Panc1 (cell line): ENCODE measurements at places on chromosomes 5 and 9. TPM values are rescaled to one million over a fixed set of nuclear protein-coding genes. Genes with fewer than 3 reads are reported as not detected.

The DDX4 gene
- total RNA-seq: not detected

The TAF11L9 gene
- total RNA-seq: not detected

The CCDC183 gene
- total RNA-seq: 0.62 TPM

The EQTN gene
- not detected for total RNA-seq

The ARHGEF39 gene
- total RNA-seq: 34.0 TPM

The AJM1 gene
- total RNA-seq: 7.2 TPM

The SLF1 gene
- 9.7 TPM for total RNA-seq

The TEX48 gene
- total RNA-seq: not detected

The C8G gene
- 2.9 TPM for total RNA-seq

GRCh38 chr9:112530751-112531205 is 44.2 kb downstream of the KIAA1958 start:
- H3K27me3 ChIP-seq: no peaks in the 10 kb centered on the region
- no peaks in the 10 kb centered on the region for H3K36me3 ChIP-seq
- DNase-seq: no peak
- no peak overlapping the region for H3K4me3 ChIP-seq
- H3K27ac ChIP-seq: no peak overlapping the region

GRCh38 chr5:91541696-91542095 is 158.6 kb upstream of the ARRDC3 start:
- no peak overlapping the region for H3K27ac ChIP-seq
- H3K27me3 ChIP-seq: no peaks in the 10 kb centered on the region
- DNase-seq: no peak
- H3K4me1 ChIP-seq: no peaks in the 10 kb centered on the region
- H3K36me3 ChIP-seq: no peaks in the 10 kb centered on the region

DNA sequence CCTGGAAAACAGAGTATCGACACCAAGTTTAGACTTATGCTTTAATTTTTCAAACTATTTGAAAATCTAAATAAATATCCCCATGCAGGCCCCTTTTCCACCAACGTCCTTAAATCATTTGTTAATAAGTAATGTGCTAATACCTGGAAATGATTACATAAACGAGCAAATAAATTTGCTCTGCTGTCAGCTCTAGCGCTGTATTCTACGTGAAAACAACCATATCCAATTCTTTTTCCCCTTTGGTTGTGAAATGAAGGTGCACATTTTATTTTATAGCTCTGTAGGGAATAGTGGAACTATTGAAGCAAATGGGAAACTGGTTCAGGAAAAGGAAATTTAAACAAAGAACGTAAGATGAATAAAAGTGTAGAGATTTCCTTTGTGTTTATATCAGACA is 137.7 kb upstream of the ZNF608 start:
- no peaks in the 10 kb centered on the region for H3K27me3 ChIP-seq
- H3K4me1 ChIP-seq: peaks cover 11% of the 10 kb centered on the region
- DNase-seq: no peak
- H3K36me3 ChIP-seq: no peaks in the 10 kb centered on the region
- no peak overlapping the region for H3K4me3 ChIP-seq

DNA sequence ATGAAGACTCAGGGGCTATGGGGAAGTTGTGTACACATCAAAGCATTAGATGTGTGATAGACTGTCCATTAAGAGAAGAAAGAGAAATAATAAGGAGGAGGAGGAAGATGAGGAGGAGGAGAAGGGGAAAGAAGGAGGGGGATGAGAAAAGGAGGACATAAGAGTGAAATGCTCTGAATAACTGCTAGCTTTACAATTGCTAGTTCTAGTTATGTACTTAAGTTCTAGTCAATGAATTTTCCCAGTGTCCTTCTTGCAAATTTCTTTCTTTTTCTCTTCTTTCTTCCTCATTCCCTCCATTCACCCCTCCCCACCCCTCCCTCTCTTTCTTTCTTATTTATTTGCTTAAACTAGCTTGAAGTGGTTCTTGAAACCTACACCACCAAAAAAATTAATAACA is 534.9 kb upstream of the GRAMD2B start:
- H3K27ac ChIP-seq: no peak overlapping the region
- no peak for DNase-seq
- no peaks in the 10 kb centered on the region for H3K27me3 ChIP-seq
- H3K36me3 ChIP-seq: no peaks in the 10 kb centered on the region

DNA sequence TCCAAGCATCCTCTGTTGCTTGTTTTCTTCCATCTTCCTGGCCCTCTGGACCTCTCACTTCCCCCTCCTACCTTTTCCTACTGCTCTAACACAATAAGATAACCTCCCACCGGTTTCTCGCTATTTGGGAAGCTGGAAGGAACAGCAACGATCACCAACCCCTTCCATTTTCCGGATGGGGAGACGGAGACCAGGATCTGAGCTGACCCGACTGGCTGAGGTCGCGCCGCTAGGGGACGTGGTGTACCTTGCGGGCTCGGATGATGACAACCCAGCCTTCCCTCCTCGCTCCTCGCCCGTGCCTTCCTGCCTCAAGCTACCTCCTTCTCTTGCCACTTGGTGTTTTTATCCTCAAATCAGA is 1.9 kb downstream of the LPAR1 start:
- no peaks in the 10 kb centered on the region; the same call in 1 of the 2 replicates for H3K36me3 ChIP-seq
- no peak for DNase-seq

DNA sequence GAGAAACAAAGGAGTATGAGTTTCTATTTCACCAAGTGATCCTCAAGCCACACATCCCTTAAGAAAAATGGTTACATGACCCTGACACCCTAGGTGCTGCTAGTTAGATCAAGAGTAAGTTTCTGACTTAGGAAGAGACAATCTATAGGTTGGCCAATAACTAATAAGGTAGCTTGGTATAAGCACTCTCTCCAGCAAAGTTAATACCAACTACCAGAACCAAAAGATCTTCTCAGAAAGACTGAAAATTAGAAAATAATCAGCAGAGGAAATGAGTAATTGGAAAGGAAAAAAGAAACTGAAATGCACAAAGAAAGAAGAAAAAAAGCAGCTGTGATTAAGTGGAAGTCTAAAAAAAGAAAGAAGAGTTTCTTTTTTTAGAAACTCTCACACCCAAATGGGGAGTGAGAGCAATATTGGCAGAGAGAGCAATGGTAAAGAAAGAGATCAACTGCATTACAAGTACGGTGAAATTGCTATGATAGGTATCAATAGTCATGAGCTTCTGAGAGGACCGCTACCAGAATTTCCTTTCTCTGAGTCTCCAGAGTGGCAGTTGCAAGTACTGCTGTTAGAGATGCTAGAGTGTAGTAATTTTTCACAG is 195.5 kb downstream of the TMEM167A start:
- DNase-seq: no peak
- H3K27me3 ChIP-seq: no peaks in the 10 kb centered on the region
- no peaks in the 10 kb centered on the region for H3K36me3 ChIP-seq
- no peak overlapping the region for H3K27ac ChIP-seq
- H3K4me1 ChIP-seq: no peaks in the 10 kb centered on the region

GRCh38 chr5:18276939-18277338 is 642.7 kb downstream of the TAF11L14 start:
- no peak overlapping the region for H3K27ac ChIP-seq
- no peaks in the 10 kb centered on the region for H3K36me3 ChIP-seq
- no peak for DNase-seq
- H3K4me3 ChIP-seq: no peak overlapping the region
- no peaks in the 10 kb centered on the region for H3K27me3 ChIP-seq
- H3K4me1 ChIP-seq: no peaks in the 10 kb centered on the region

- no peak for DNase-seq
- H3K36me3 ChIP-seq: no peaks in the 10 kb centered on the region
- no peak overlapping the region for H3K4me3 ChIP-seq
- H3K27ac ChIP-seq: no peak overlapping the region
- H3K4me1 ChIP-seq: no peaks in the 10 kb centered on the region
- peaks cover 15% of the 10 kb centered on the region; the same call in 1 of the 2 replicates for H3K27me3 ChIP-seq
Measured at GRCh38 chr5:2265341-2265740, 382.6 kb upstream of the IRX4 start.

DNA sequence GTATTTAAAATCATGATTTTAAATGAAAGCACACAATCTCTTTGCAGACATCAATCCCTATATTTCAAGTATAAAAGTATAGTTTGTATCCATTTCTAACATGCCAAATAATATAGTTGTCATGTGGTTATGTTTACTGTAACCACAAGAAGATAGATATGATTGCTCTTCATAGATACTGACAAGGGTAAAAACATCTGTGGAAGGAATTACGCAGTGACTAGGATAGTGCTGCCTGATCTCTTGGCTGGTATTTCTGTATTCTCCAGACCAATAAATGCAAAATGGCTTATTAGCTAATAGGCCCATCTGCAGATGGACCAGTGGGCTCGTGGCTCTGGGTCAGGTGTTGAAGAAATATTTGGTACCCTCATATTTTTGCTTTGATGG is 34.9 kb upstream of the FBN2 start:
- H3K27me3 ChIP-seq: no peaks in the 10 kb centered on the region
- no peak overlapping the region for H3K4me3 ChIP-seq
- H3K4me1 ChIP-seq: no peaks in the 10 kb centered on the region
- H3K36me3 ChIP-seq: no peaks in the 10 kb centered on the region

GRCh38 chr9:94449486-94449885 is 105.4 kb upstream of the PCAT7 start:
- H3K4me1 ChIP-seq: no peaks in the 10 kb centered on the region
- no peak overlapping the region for H3K27ac ChIP-seq
- H3K36me3 ChIP-seq: peaks cover 4% of the 10 kb centered on the region
- H3K4me3 ChIP-seq: no peak overlapping the region

DNA sequence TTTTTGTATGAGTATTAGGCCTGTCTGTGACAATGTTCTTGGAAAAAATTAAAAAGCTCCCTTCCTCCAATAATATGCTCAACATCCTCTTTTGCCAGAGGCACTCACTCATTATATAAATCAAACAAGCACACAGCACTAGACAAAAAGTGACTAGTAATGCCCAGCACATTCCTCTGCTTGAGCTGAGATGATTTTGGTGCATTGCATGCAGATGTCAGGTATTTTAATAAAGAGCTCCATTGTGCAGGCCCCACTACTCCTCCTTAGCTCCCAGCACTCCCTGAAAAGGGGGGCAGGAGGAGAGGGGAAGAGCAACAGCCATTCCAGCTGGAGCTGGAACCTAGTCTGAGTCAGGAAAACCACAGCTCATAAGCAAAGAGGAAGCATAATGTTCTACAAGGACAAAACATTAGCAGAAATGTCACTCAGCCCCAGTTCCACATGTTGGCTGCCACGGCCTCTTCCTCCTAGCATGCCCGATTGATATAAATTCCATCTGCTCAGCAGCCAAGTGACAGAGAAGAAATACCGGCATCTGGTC is 348.5 kb downstream of the BNC2 start:
- DNase-seq: no peak
- no peaks in the 10 kb centered on the region for H3K36me3 ChIP-seq
- no peaks in the 10 kb centered on the region for H3K4me1 ChIP-seq
- no peak overlapping the region for H3K27ac ChIP-seq

DNA sequence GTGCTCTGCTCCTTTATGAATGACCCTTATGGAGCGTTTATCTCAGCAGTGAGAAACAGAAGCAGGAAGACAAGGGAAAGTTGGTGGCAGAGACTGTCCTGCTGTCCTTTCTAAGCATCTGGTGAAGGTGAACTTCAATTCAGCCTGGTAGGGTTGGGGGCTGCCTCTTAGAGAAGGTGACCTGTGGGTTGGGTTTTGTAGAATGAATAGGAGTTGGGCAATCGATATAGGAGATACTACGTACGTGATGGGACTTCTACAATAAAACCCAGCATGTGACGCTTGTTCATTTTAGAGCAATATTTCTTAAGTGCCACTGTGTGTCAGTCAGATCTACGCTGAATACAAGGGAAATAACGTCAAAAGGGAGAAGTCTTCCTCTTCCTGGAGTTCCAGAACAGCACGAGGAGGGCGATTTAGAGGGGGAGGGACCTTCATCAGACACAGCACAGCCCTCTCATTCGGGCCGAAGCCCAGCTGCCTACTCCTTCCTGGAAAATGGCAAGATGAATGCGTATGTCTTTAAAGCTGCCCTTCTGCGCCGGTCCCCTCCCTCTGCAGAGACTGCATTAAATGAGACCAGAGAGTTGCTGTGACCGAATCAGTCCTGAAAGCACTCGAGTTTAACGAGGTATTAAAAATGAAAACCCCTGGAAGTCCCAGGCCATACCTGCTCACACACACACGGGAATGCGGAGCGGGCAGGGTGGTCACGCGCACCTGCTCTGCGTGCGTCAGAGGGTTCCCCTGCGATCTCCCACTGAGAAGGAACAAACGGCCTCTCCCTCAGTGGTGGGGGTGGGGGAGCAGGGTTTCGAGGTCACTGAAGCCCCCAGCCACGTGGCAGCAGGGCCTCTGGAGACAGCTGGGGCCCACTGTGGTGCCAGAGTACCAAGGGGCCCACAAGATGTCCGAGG is 85.3 kb upstream of the SARDH start:
- H3K4me3 ChIP-seq: no peak overlapping the region
- no peaks in the 10 kb centered on the region for H3K36me3 ChIP-seq
- no peak for DNase-seq
- no peaks in the 10 kb centered on the region for H3K27me3 ChIP-seq
- H3K4me1 ChIP-seq: no peaks in the 10 kb centered on the region

DNA sequence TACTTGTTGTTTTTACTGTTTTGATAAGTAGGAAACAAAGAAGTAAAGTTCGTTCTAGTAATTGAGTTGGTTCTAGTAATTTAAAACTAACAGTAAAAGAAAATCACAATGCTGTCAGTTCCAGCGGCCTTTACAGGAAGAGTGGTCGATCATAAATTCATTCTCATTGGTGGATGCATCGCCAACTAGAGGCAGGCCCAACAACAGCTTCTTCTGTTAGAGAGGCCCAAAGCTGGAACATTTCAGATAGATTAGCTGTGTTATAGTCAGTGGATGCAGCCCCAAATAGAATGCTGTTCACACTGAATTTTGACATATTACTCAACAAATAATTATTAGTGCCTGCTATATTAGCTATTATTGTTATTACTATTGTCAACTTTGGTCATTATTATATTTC is 80.8 kb downstream of the ARRDC3 start:
- H3K4me3 ChIP-seq: no peak overlapping the region
- H3K27me3 ChIP-seq: no peaks in the 10 kb centered on the region
- no peaks in the 10 kb centered on the region for H3K36me3 ChIP-seq
- H3K4me1 ChIP-seq: 0 out of 2 replicates have a peak, but pooled peaks cover 3% of the 10 kb centered on the region
- no peak overlapping the region; the same call in 1 of the 2 replicates for H3K27ac ChIP-seq

DNA sequence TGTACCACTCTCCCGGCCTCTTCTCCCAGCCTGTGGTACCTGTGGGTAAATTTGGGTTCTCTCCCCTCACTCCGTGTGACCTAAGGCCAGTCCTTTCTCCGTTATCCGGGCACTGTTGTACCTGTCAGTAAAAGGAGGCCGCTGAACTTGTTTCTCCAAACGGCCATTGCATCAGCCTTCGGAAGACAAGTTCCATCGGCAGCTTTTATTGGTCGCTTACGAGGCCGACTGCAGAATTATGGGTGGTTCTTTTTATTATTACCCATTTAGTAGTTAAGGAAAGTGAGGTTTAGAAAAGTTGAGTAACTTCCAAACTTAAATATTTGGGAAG is 558 bp downstream of the GRPEL2 start:
- H3K27ac ChIP-seq: peak overlapping the region; percentile 96
- H3K4me3 ChIP-seq: peak overlapping the region; percentile 82
- peaks cover 7% of the 10 kb centered on the region for H3K4me1 ChIP-seq

DNA sequence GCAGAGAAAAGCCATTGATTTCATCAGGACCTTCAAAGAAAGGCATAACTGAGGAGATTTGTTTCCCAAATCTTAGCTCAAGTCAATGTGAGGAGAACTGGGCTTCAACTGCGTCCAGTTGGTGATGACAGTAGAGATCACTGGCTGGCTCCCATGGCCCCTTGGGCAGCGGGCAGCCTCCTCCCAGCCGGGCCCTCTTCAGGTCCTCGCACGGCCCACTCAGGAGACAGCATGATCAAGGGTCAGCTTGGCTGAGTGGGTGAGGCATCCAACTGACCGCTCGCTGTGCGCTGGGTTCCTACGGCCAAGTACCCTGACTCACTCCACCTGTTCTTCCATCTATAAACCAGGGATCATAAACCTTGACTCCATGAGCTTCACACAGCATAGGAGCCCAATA is 274.0 kb downstream of the NSG2 start:
- no peak overlapping the region for H3K4me3 ChIP-seq
- H3K4me1 ChIP-seq: no peaks in the 10 kb centered on the region
- peaks cover 28% of the 10 kb centered on the region for H3K27me3 ChIP-seq
- no peak for DNase-seq
- H3K36me3 ChIP-seq: no peaks in the 10 kb centered on the region
- H3K27ac ChIP-seq: no peak overlapping the region
